ENCODE measurements at places on chromosomes 4 and X.

DNA sequence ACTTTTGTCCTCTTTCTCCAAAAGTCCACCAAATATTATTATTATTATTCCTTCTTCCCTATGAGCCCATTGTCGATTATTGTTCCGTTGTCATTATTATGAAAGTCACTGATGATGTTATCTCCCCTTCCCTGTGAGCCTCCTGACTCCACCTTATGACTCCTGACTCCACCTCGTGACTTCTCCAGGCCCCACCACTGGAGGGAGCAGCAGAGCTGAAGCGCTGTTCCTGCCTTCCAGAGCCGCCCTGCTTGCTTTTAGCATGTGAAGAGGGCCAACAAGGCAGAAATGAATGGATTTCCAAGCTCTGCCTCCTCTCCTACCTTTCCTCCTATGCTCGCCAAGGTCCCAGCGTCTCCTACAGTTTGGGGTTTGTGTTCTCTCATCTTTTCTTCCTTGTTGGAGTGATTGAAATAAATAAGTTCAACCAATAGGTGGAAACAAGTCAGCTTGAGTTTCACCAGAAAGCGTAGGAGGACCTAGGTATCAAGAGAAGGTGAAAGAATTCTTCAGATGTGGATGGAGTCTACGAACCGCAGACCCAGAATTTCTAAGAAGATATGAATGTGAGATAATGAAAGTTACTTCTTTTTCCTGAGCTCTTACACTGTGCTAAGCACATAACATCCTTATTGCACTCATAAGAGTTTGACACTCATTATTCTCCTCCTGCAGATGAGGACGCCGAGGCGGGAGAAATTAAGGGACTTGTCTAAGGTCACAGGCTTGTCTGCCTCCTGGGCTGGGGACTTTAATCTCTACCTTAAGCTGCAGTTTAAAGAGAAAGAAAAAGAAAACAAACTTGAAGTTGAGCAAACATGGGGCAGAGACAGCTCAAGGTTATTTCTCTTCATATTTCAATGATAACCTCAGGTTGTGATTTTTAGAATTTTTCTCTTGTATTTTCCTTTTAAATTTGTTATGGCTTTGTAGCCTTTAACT is 26.1 kb downstream of the IGSF1 start:
- no peak for DNase-seq

DNA sequence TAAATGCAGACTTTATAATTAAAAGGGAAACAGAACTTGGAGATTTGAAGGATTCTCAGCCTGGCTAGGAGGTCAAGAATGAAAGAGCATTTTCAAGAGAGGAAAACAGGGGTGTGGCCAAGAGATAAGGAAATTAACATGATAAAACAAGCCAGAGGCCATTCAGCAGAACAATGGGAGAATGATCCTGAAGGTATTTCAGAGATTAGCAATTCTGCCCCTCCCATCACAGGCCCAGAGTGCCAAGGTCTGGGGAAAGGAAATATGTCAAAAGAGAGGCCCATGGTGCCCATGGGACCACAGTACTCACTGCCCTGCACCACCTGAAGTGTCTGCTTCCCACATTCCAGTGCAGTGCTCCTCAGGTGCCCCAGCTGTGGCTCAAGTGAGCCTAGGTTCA is 188.5 kb upstream of the STS start:
- no peak for DNase-seq

- DNase-seq, result no peak
Measured at GRCh38 chr4:41746025-41746439, 2.5 kb downstream of the PHOX2B start.

GRCh38 chr4:54213761-54214160 is 15.3 kb upstream of the PDGFRA start:
- DNase-seq, result no peak

- DNase-seq, result no peak
Measured at GRCh38 chrX:118948270-118948669, 26.1 kb upstream of the LONRF3 start.

DNA sequence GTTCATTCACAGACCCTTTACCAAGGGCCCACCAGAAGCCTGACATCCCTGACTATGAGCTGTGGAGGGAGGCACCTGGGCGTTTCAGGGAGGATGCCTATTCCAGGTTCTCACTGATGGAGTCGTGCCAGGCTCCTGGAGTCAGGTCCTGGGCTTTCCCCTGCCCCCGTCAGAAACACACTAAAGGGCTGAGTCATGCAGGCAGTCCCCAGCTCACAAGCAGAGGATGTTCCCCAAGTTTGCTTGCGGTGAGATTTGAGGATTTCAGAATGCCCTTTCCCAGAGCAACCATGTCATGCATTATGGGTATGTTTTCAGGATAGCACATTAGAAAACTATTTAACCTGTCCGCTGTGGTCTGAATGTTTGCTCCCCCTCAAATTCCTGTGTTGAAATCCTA is 45.2 kb downstream of the FHDC1 start:
- DNase-seq, result no peak

GRCh38 chr4:83293305-83294046 is 8.9 kb upstream of the COQ2 start:
- DNase-seq, result no peak

DNA sequence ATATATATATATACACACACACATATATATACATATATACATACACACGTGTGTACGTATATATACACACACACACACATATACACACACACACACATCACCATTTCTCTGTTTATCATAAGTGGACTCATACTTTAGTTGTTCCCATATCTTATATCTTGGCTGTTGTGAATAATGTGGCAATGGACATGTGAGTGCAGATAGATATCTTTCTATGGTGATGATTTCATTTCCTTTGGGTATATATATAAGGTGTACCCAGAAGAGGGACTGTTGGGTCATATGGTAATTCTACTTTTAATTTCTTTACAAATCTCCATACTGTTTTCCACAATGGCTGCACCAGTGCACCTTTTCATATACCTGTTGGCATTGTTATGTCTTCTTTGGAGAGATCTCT is 105.9 kb downstream of the LARP1B start:
- no peak for DNase-seq

DNA sequence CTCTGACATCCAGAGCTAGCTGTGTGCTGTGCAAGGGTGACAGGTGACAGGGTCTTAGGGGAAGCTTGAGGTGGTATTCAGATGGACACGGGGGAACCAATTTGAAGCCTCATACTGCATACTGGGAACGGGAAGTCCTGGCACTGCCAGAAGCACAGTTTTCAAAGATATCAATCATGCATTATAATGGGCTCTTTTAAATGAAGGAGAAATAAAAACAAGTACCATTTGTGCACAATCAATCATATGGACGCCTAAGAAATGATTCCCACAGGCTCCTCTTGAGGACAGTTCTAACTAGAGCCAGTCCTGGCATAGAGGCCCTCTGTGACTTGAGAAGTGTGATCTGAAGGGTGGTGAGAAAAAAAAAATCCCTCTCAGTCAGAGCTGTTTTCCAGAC is 50.9 kb downstream of the TSC22D3 start:
- DNase-seq, result no peak

DNA sequence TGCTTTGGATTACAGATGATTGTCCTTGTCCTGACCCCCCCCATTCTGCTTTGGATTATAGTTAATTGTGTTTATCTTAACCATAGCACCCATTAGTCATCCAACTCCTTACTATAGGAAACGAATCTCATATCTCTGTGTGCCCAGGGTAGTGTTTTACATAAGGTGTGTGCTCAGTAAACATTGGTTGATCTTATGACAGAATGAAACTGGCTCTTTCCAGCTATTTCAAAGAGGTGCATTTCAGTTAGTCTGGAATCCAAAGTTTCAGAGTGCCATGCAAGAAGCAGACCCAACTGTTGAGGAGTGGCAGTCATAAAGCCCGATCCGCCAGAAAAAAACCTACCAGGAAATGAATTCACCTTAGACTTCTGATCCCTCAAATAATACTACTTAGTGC is 14.7 kb downstream of the TRIM2 start:
- DNase-seq, result no peak

- DNase-seq, result no peak
Measured at GRCh38 chrX:94758130-94758529, 1084.1 kb downstream of the FAM133A start.

GRCh38 chr4:54837576-54838140 is 179.9 kb downstream of the KIT start:
- no peak for DNase-seq

DNA sequence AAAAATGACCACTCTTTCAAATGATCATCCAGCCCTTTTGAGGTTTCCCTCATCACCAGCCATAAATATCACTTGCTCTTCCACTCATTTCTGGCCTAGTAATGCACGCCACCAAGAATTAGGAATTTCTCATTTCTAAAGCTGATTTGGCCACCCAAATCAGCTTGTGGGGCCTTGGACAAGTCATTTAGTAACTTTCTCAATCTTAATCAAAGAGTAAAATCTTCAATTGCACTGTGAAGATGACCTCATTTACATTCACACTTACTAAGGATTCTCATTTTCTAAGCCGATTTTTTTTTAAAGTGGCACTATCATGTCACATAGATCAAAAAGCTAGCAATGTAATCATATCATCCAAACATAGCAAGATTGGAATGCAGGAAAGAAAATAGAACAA is 150.0 kb upstream of the HHIP start:
- DNase-seq, result no peak

DNA sequence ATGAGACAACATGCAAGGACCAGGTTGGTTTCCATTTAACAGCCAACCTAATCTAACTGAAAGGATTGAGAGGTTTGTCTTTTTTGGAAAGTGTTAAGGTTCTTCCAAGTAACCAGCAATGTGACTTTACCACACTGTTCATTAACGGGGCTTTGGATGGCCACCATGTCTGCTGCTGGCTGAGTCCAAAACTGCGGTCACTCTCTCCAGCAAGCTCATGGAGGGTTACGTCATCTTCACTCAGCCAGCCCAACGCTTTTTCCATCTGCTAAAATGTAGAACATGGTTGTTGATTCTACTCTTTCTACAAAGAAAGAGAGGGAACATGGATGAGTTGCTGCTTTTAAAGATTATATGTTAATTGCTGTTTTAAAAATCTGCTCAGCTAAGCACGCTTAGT is 11.0 kb downstream of the PKD2 start:
- no peak for DNase-seq

GRCh38 chr4:178387756-178388155 is 945.5 kb upstream of the AGA start:
- DNase-seq, result no peak

DNA sequence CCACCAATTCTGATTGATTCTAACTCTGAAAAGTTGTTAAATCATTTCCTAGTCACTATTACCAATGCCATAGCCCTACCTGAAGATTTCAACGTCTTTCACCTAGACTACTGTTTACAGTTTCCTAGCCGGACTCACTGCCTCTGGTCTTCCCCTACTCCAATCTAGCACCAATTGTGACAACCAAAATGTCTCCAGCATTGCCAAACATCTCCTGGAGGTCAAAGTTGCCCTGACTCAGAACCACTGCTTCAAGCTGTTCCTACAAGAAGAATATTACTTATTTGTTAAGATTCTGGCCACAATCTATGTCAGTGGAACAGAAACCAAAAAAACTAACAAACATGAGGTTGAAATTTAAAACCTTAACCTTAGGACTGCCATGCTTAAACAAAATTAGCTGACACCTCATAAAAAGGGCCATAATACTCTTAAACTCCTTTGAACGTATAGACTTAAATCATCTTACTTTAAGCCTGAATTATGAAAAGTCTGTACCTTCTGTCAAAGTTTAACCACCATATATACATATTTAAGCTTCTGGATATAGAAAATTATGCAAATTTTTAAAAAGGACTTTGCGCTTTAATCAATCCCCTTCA is 2.1 kb downstream of the PDS5A start:
- DNase-seq, result no peak

DNA sequence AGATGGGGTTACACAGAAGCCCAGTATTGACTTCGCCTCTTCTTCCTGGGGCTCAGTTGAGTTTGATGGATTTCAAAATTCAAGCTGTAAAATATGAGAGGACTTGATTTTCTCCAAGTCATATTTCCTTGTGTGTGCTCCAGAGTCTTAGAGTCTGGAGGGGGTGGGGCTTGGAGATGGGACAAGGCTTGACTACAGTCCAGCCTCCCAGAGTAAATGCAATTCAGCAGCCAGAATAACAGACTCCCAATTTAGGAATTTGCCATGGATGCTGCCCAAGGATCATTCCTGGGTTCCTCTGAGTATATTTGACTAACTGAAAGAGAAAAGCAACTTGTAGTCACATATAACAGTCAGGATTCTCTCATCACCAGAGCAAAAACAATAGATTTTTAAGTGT is 53.7 kb upstream of the RBPJ start:
- no peak for DNase-seq

DNA sequence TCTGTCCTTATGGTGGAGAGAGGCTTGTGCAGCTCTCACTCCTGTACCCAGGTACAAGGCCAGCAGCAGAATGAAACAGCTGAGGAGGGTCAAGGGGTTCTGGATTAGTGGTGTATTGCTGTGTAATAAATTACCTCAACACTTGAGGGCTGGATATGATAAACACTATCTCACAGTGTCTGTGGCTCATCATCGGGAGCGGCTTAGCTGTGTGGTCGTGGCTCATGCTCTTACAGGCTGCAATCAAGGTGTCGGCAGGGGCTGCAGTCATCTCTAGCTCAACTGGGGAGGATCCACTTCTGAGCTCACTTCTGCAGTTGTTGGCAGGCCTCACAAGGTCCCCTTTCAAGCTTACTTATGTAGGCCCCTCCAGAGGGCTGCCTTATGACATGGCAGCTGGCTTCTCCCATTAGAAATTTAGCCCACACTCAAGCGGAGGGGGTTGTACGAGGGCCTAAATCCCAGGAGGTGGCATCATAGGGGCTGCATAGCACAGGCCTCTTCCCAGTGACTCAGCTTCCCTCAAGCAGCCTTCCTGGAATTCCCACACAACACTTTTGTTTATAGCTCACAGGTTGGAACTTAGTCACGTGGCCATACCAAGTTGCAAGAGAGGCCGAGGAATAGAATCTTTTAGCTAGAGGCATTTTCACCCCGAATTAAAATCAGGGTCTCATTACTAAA is 148.2 kb upstream of the RPS6KA3 start:
- no peak for DNase-seq

- DNase-seq, result no peak
Measured at GRCh38 chr4:10599574-10599973, 85.0 kb downstream of the CLNK start.

DNA sequence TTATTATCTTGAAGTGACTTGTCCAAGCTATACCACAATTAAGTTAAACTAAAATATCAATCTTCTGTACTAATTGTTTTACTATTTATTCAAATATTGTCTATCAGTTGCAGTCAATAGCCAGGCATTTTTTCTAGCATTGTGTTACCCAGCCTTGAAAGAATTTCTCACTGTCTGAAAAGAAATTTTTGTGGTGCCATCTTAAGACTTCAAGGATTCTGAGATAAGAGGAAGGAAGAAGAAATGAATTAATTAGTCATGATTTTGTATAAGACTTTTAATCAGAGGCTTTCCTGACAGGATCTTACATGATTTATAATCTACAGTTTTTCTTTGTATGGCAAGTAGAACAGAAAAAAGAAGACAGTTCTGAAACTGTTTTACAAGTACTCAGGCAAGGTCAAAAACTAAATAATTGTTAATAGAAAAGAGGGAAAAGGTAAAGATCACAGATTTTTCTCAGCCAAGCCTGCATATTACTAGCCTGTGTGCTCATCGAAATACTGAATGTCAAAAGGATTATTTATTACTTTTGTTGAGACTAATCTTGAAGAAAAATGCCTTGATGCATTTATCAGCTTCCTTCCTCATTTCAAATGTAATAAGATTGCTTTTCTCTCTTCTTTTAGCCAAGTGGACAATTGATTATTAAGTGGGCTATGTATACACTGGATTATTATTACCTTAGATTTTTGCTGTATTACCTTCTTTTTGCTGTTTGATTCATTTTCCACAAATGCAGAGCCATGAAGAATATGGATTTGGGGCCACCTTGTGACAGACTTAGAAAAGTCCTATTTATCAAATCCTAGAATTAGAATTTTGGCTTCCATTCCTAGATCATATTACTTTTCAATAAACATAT is 53.8 kb downstream of the CXCL1 start:
- DNase-seq, result no peak

Data from vagina (tissue), 2 donors.